ENCODE measurements at places on chromosomes 6 and 20.

DNA sequence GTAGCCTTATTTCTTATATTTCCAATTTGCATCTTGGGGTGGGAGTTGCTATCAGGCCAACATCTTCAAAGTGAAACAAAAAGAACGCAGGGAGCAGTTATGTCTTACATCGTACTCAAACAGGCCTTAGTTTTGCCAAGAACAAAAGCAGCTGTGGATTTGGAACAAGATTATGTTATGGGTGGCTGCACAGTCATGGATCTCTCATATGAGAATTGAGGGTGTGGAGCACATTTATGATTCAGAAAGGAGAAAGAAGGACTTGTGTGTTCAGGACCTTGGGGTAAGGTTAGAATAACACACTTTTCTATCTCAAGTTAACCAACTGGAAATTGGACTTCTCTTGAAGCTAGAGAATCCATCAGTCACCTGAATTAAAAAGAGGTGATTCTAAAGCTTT, 259.9 kb downstream of the FOXA2 start:
- DNase-seq: no peak

- DNase-seq: no peak
Observed at GRCh38 chr6:132789396-132789776, 9.1 kb downstream of the SLC18B1 start.

DNA sequence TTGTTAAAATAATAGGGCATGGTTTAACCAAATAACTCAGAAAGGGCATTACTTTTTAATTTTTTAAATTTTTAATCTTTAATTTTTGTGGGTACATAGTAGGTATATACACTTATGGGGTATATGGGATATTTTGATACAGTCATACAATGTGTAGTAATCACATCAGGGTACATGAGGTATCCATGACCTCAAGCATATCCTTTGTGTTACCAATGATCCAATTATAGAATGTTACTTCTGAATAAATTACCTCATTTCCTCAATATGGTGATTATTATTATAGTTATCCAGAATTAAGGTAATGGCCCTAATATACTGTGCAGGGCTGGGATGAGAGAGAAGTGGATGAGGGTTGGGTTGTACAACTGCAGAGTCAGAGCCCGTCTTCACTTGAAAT, 45.1 kb upstream of the TMEM30A start:
- DNase-seq: no peak

- DNase-seq: no peak
Observed at GRCh38 chr6:68575765-68576439, 59.2 kb upstream of the ADGRB3 start.

DNA sequence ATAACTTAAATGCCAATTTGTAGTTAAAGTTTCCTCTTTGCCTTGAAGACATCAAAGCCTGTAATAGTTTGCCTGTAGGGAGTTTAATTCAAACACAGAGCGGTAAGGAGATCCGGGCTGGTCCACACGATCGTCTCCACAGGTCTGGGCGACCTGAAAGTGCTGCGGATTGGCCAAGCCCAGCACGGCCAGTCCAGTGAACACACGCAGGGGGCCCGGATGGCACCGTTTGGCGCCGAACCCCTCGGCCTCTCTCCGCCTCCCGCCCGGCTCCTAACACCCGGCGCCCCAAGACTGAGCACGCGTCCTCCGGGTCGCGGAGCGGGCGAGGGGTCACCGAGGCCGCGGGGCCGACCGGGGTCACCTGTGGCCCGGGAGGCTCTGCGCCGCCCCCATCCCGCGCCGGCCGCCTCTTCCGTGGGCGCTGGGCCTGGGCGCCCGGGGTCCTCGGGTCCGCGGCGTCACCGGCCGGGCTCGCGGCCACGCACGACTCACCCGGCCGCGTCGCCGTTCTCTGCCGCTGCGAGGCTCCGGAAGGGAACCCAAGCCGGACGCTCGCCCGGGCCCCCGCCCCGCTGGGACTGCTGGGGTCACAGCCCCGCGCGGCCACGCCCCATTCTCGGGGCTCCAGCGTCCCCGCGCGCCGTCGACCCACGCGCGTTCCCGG, 481 bp downstream of the SERPINB6 start:
- peak; percentile 81 for DNase-seq

Measured in ovary (tissue), 10 donors.